ENCODE measurements at places on chromosomes 4 and X.

GRCh38 chrX:153828723-153829548 lies 1.4 kb downstream of the PDZD4 start:
- DNase-seq = no peak

GRCh38 chr4:188435381-188435780 lies 296.1 kb downstream of the TRIML1 start:
- no peak for DNase-seq

GRCh38 chrX:49233887-49234555 lies 881 bp upstream of the CACNA1F start:
- no peak for DNase-seq

DNA sequence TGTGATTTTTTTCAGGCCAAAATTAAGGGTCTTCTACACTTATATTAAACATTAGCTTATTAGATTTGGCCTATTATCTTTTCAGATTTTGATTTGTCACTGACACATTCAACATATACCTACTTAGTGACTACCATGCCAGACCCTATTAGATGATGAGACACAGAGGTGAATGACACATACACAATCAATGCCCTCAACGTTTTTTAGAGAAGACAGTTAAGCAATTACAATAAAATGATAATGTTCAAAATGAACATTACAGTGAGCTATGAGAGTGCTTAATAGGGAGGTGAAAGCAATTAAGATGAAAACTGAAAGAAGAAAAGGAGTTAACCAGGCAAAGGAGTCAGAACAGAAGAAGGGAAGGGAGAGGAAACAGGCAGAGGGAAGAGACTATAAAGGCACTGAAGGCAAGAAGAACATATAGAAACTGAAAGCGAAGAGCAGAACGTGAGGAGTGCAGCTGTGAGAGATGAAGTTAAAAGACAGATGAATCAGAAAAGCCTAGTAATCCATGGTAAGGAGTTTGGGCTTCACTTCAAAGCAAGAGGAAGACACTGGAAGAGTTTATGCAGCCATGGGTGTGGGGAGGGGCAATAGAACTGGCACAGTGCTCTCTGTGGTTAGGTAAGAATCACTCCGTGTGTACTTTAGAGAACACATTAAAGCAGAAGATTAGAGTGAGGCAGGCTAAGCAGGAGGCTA lies 119.0 kb downstream of the REELD1 start:
- DNase-seq = no peak

DNA sequence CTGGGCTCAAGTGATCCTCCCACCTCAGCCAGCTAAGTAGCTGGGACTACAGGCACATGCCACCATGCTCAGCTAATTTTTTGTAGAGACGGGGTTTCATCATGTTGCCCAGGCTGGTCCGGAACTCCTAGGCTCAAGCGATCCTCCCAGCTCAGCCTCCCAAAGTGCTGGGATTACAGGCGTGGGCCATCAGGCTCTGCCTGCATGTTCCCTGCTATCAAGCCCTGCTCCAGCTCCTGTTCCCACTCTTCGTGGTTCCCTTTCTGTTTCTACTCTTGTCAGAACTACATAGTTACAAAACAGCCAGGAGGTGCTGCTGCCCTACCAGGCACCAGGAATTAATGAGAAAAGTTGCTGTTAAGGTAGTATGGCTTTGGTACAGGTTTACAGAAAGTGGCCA lies 8.7 kb downstream of the TIMP1 start:
- DNase-seq = no peak

DNA sequence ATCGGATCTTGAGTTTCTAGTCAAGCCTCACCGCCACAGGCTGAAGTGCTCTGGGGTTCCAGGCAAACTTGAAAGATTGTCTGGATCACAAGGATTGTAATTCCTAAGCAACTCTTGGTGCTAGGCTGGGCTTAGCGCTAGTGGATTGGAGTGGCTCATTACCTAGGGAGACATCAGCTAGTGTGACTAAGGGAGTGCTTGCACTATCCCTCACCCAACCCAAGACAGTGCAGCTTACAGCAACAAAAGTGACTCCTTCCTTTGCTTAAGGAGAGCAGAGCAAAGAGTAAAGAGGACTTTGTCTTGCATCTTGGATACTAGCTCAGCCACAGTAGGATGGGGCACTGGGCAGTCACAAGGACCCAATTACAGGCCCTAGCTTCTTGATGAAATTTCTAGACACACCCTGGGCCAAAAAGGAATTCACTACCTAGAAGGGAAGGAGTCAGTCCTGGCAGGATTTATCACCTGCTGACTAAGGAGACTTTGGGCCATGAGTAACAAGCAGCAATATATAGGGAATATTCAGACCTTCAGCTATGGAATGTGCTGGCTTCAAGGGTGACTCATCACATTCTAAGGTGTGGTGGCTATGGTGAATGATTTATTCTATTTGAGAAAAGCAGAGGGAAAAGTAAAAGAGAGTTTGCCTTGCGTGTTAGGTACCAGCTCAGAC lies 1212.4 kb downstream of the PCDH18 start:
- DNase-seq = no peak

GRCh38 chrX:78945186-78945912 lies at the start of gene P2RY10:
Gene P2RY10, plus strand, starts transcription at chrX:78945391. Its CDS starts 15,130 bp downstream, at chrX:78960521.
- no peak for DNase-seq

- no peak for DNase-seq
These were observed 41.8 kb downstream of the RBBP7 start for GRCh38 chrX:16828124-16828908.

GRCh38 chr4:3030566-3031356 lies 43.6 kb downstream of the HTT-AS start:
- no peak for DNase-seq

DNA sequence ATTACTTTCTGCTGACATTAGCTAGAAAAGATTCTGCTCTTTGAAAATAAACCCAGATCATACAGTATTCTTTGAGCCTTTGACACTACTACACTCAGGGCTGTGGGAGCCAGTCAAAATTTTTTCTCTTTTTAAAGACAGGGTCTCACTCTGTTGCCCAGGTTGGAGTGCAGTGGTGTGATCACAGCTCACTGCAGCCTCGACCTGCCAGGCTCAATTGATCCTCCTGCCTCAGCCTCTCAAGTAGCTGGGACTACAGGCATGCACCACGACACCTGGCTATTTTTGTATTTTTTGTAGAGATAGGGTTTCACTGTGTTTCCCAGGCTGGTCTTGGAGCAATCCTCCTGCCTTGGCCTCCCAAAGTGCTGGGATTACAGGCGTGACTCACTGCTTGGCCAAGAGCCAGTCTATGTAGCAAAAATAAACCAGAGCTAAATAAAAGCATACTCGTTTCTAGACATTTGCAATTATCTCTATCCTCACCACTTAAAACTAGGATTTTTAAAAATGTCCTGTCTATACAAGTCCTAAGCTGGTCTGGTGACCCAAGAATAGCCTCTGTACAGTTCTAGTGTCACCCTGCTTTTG lies 43.2 kb downstream of the AKAP4 start:
- no peak for DNase-seq

GRCh38 chrX:133813971-133814370 lies 171.4 kb downstream of the GPC3 start:
- no peak for DNase-seq

DNA sequence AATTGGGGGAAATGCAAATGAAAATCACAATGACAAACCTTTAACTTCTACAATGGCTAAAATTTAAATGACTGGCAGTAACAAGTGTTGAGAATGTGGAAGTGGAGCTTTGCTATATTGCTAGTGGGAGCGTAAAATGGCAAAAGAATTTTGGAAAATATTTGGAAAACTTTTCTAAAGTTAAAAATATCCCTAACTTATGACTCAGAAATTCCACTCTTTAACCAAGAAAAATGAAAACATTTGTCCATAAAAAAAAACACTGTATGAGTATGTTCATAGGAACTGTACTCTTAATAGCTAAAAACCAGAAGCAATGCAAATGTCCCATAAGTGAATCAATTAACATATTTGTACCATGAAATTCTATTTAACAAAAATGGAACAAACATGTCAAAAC lies 3.6 kb downstream of the TBCK start:
- no peak for DNase-seq

- no peak for DNase-seq
These were observed 574.0 kb upstream of the GALNTL6 start for GRCh38 chr4:171239196-171239595.

GRCh38 chr4:139266208-139266582 lies 13.8 kb downstream of the MGARP start:
- DNase-seq = no peak

GRCh38 chr4:22988526-22988925 lies 295.8 kb downstream of the GBA3 start:
- DNase-seq = no peak

- DNase-seq = no peak
These were observed 303.7 kb downstream of the CAMK2D start for GRCh38 chr4:113457886-113458285.

- DNase-seq = no peak
These were observed 12.7 kb downstream of the STEEP1 start for GRCh38 chrX:119552508-119552907.

DNA sequence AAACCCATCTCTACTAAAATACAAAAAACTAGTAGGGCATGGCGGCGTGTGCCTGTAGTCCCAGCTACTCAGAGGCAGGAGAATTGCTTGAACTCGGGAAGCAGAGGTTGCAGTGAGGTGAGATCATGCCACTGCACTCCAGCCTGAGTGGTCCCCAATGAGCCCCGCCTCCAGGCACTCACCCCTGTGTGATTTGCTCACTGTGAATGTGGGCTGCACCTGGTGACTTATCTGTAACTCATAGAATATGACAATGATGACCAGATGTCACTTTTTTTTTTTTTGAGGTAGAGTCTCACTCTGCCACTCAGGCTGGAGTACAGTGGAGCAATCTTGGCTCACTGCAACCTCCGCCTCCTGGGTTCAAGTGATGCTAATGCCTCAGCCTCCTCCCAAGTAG lies 49.0 kb upstream of the HOPX start:
- no peak for DNase-seq

- DNase-seq = no peak
These were observed 417.4 kb downstream of the PACRGL start for GRCh38 chr4:21117541-21118180.

- peak; percentile 9 for DNase-seq
These were observed 4.0 kb downstream of the COL25A1 start for GRCh38 chr4:109298279-109299010.

Data from NCI-H1048 (cell line).